ENCODE measurements at places on chromosomes 16 and 17. TPM values are rescaled to one million over a fixed set of nuclear protein-coding genes. Genes with fewer than 3 reads are reported as not detected.

The OR4D1 gene
- total RNA-seq: not detected

The SLC5A10 gene
- total RNA-seq: not detected

The KRTAP3-1 gene
- 1.6 TPM for total RNA-seq

DNA sequence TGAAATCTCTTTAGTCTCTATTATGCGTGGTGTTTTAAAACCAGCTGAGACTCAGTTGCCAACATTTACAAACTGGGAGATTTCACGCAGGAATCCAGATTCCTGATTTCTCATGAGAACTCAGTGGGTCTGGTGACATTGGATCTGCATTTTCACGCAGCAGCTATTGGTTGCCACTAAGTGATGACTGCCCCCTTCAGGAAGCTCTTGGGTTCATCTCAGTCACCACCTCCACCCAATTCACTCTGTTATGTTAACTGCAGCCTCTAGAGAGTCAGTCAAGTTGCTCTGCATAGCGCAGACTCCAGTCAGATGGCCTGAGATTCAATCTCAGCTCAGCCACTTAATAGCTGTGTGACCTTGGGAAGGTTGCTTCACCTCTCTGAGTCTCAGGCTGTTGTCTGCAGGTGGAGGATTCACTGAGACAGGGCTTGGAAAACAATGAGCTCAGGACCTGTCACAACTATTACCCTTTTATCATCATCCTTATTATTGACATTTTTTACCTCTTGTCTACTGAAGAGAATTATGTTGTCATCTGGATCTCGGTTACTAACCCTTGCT is 6.4 kb downstream of the SHISA9 start:
- DNase-seq: peak; percentile 33

GRCh38 chr17:9364837-9365430 is 210.7 kb downstream of the STX8 start:
- no peak for DNase-seq

- DNase-seq: no peak
These were observed 190.0 kb downstream of the C16orf95 start for GRCh38 chr16:87127061-87127765.

DNA sequence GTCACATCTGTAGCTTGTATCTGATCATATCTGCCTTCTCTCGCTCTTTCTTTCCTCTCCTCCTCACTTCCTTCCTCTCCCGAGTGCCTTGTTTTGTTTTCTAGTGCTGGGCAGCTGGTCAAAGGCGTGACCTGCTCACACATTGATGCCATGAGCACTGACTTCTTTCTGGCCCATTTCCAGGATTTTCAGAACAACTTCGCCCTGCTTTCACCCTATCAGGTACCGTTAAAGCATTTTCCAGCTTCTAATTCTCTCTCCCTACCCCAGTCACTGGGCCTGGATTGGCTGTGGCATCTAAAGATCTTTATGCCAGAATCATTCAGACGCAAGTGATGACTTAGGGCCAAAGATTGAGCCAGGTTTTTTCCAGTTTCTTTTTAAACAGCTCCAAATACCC is 55.5 kb downstream of the OTOA start:
- no peak for DNase-seq
